ENCODE measurements at places on chromosomes 2 and 18.

DNA sequence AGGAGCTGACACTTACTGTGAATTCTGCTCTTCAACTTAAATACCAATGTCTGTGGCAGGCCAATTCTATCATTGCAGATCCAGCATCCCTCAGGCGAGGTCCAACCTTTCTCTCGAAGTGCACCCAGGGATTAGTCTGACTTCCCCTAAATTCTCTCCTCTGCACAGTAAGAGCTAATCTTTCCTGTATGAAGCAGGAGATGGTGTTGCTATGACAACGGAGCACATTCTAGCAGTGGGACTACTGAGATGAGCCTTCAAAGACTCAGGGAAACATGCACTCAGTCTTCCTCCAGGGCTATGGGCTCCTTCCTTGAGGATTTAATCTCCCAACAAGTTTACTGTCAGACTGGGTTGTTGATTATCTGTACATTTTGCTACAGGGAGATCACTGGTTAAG, 176.3 kb downstream of the NOL4 start:
- no peak for DNase-seq

- DNase-seq: no peak
Measured at GRCh38 chr2:217440000-217440399, 562.8 kb downstream of the TNS1 start.

DNA sequence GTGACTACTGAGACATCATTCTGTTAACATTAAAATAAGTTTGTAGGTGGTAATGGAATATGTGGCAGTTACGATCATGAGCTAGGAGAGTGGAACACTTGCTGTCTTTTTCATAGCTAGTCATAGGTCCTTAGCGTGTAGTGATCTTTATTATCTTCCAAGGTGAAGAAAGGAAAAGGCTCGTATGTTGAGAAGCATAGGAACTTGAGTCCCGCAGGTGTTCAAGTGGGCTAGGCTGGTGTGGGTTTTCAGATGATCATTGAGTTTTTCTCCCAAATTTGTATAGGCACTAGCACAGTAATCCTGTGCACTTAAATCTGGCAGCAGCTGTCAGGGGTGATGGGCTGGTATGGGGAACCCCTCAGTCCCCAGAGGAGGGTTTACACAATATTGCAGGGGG, 10.9 kb downstream of the SLC20A1 start:
- DNase-seq: no peak

- DNase-seq: no peak
Measured at GRCh38 chr2:232889876-232890401, 19.9 kb downstream of the SNORC start.

DNA sequence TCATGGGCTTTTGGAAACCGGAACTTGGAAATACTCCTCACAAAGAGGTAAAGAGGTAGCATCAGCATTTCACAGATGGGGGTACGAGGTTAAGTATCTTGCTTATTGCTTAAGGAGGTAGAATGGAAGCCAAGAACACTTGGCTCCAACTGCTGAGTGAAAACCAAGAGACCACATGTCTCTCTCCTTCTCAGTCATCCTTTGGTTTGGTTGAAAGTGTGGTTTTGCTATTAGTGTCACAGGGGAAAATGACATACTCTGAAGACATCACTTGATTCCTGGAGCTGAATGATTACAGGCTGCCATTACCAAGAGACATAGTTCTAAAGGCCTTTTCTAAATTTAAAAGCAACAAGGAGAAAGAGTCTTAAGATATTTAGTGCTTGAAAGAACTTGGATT, 41.5 kb downstream of the ANTXR1 start:
- no peak for DNase-seq

- DNase-seq: no peak
Measured at GRCh38 chr18:55633032-55633431, 45.0 kb upstream of the TCF4 start.

Measured in stimulated activated CD8-positive, alpha-beta memory T cell treated with anti-CD3 and anti-CD28 coated beads, Interleukin-15, amount 100 ng/mL, for 24 hours (primary cell).